ENCODE measurements at places on chromosomes 5 and 9.

GRCh38 chr9:125911861-125912644 is 164.9 kb downstream of the PBX3 start:
- peak; percentile 70 for DNase-seq

DNA sequence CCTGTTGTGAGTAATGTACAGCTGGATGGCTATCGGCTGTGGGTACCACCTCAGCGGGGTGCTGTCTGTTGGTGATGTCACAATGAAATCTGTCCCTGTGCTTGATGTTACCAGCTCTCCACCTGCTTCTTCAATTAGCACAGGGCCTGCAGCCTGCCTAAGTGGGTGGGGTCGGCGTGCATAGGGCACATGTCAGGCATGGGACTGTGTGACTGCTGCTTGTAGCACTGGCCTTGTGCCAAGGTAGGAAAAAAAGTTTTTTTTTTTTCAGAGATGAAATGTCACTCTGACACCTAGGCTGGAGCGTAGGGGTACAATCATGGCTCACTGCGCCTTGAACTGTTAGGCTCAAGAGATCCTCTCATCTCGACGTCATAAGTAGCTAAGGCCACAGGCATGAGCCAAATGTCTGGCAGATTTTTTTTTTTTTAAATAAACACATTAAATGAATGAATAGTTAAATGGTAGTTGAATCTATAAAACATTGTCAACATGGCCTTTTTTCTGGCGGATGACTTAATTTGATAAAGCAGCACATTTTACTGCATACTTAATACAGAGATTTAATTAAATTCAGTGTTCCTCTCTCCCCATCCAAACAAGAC is 222.5 kb downstream of the NXNL2 start:
- no peak for DNase-seq

DNA sequence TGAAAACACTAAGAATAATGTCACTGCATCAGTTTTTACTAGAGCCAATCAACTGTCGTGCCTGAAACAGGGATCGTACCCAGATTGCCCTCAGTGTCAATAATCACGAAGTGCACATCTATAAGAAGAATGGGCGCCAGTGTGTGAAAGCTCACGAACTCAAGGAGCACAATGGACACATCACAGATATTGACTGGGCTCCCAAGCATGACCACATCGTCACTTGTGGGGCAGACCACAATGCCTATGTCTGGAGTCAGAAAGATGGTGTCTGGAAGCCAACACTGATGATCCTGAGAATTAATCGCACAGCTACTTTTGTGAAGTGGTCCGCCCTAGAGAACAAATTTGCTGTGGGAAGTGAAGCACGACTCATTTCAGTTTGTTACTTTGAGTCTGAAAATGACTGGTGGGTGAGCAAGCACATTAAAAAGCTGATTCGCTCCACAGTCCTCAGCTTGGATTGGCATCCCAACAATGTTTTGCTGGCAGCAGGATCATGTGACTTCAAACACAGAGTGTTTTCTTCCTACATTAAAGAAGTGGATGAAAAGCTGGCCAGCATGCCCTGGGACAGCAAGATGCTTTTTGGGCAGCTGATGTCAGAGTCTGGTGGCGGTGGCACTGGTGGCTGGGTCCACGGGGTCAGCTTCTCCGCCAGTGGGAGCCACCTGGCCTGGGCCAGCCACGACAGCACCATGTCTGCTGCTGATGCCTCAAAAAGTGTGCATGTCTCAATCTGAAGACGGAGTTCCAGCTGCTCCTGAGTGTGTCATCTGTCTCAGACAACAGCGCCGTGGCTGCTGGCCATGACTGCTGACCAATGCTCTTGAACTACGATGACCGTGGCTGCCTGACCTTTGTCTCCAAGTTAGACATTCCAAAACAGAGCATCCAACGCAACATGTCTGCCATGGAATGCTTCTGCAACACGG is 32.2 kb downstream of the NSA2 start:
- DNase-seq: no peak

GRCh38 chr9:111375817-111376564 is 46.0 kb upstream of the OR2K2 start:
- DNase-seq: no peak
